Femur (tissue), 1 donor: ENCODE measurements at places on chromosomes 7 and 10.
A peak's percentile ranks its signal among the peaks of the same experiment; 100 is the strongest.

DNA sequence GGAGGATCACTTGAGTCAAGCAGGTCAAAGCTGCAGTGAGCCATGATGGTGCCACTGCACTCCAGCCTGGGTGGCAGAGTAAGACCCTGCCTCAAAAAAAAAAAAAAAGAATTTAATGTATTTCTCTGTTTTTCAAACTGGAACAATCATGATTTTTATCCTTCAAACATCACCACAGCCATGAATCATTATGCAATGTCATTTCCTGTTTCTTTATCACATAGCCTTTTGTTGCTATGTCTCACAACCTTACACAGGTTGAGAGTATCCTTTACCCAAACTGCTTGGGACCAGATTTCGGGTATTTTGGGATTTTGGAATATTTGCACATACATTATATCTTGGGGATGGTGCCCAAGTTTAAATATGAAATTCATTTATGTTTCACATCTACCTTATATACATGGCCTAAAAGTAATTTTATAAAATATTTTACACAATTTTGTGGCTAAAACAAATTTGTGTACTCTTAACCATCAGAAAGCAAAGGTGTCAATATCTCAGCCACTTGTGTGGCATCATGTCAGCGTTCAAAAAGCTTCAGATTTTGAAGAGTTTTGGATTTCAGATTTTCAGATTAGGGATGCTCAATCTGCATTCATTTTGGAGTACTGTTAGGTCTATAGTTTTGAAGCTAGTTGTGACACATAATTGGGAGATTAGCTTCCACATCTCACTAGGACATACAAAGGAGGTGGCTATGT, 8.2 kb downstream of the NT5C3A start:
- no peak for DNase-seq

GRCh38 chr7:82729172-82730030, 285.8 kb upstream of the CACNA2D1 start:
- no peak for DNase-seq

DNA sequence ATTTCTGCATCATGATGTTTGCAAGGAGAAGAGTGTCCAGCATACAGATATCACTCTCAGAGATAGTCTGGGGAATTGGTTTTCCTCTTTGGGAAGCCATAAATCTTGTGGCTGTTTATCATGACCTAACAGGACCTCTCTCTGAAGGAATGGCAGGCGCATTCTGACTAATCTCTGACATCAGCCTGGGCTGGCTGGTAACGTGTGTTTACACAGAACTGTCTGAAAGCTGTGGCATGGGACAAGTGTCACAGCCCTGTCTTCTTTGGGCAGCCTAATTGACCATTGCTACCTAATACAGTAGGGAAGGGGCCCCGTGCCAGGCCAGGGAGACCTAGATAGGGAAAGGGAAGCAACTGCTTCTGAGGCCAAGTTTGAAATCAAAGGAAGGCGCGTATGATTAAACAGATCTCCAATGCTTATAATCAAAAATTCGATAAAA, 73.9 kb upstream of the CABCOCO1 start:
- DNase-seq, result no peak

GRCh38 chr7:80231707-80232106, 97.1 kb downstream of the GNAI1 start:
- DNase-seq, result no peak

GRCh38 chr7:141276031-141276430, 202.2 kb downstream of the TMEM178B start:
- DNase-seq, result no peak

DNA sequence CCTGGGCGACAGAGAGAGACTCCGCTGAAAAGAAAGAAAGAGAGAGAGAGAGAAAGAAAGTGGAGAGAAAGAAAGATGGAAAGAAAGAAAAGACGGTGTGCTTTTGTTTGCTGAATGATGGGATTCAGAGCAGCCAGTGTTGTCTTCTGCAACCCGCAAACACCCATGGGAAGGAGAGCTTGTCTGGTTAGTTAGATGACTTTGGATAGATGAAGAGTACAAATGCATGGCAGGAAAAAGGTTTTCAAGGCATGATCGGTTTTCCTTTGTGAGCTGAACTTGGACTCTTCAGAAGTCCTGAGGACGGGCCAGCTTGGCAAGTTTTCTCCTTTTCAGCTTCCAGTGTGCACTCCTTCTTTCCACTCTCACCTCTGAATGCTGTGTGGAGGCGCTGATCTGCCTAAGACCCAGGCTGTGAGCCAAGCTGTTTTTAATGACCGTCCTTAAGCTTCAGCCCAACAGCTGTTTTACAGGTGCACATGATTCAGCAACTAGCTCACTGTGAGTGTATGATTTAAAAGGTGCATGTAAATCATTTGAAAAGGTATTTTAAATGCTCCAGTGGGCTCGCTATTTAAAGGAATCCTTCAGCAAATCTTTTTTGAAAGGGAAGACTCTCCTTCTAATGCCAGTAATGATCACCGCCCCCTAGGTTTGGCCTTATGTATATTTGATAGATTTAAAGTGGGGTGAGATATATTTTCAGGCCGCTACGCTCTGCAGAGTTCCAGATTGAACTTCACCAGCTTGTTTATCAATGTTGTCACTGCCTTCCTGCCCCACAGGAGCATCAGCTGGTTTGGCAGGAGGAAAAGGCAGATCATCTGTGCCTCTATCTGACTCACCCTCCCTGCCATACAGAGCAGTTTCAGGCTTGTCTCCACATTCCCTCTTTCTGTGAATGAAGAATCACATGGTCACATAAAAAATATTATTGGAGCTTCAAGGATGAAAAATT, 115.0 kb downstream of the PLXDC2 start:
- peak; percentile 85 for DNase-seq

- no peak for DNase-seq
These were observed 108.7 kb downstream of the DIP2C start for GRCh38 chr10:580778-581177.

DNA sequence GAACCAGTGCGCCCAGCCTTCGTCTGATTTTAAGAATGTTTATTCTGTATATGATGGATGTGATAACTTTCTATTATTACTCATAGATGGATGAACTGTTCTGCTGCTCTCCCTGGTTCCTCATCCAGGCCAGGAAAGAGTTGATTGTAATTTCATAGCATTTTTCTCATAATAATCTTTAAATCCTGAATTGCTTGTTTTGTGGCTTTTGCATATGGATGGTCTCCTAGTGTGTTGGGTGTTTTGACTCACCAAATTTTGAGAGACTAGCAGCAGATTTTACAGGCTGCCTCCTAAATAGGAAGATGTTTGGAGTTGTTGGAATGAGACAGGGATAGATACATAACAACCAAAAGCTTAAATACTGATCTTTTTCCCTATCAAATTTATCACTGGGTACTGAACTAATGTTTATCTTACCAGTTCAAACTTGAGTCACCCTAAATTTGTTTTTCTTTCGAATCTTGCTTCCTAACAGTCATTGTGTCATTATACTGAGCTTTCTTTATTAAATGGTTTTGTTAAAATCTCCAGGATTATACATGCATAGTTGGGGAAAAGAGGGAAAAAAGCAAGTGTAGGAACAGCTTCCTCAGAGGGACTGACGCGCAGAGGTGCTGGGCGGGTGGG, 106.0 kb upstream of the GATA3 start:
- no peak for DNase-seq
